Upper lobe of left lung (tissue), 6 donors: ENCODE measurements at places on chromosomes 2 and 18. TPM values are rescaled to one million over a fixed set of nuclear protein-coding genes. Genes with fewer than 3 reads are reported as not detected.

The COPS8 gene
- 41.2 TPM for total RNA-seq

The RUFY4 gene
- total RNA-seq = not detected

The CIB4 gene
- not detected for total RNA-seq

The PAX8 gene
- 3.5 TPM for total RNA-seq

The TRIB2 gene
- 104 TPM for total RNA-seq

The GDF7 gene
- total RNA-seq = 0.33 TPM

The SLC35G4 gene
- not detected for total RNA-seq

The CCDC141 gene
- 18.5 TPM for total RNA-seq

The MOCOS gene
- 3.1 TPM for total RNA-seq

The GULP1 gene
- total RNA-seq = 61.3 TPM

The NFE2L2 gene
- total RNA-seq = 82.2 TPM

The CFAP65 gene
- 18.7 TPM for total RNA-seq

The FAM237A gene
- not detected for total RNA-seq

The MC5R gene
- not detected for total RNA-seq

The MAP2 gene
- total RNA-seq = 51.3 TPM

The TSPYL6 gene
- not detected for total RNA-seq

The HOXD13 gene
- not detected for total RNA-seq

The ANKRD30B gene
- total RNA-seq = not detected

The ATP6V1B1 gene
- total RNA-seq = 3.2 TPM

The SLC14A1 gene
- 5.5 TPM for total RNA-seq

The NOSTRIN gene
- total RNA-seq = 110 TPM

The ERMN gene
- 2.8 TPM for total RNA-seq

The PMAIP1 gene
- 4.9 TPM for total RNA-seq

The DNAJC5G gene
- total RNA-seq = not detected

The ATG9A gene
- total RNA-seq = 48.5 TPM

The FBLN7 gene
- total RNA-seq = not detected

The LDLRAD4 gene
- total RNA-seq = 26.6 TPM

The CPLX4 gene
- total RNA-seq = not detected

The LTBP1 gene
- total RNA-seq = 23.8 TPM
